Kidney epithelial cell (primary cell): ENCODE measurements at places on chromosomes 5 and 9.
A peak's percentile ranks its signal among the peaks of the same experiment; 100 is the strongest.

- no peak for DNase-seq
Observed at GRCh38 chr9:95923794-95924193, 48.3 kb downstream of the ERCC6L2 start.

DNA sequence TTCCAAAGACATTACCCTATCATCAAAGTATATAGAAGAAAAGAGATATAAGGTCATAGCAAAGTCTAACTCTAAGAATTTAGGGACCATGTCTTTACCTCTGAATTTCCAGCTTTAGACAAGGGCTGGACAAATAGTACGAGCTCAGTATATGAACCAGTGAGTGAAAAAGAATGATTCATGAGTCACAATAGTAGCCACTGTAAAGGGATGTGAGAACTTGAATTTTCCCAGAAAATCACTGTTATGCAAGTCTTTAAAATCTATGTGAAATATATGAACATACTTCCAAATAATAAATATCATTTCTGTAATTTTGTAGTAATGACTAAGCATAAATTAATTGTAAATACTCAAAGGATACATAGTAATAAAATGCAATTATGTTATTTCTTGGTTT is 305.9 kb upstream of the PRR16 start:
- DNase-seq: no peak

DNA sequence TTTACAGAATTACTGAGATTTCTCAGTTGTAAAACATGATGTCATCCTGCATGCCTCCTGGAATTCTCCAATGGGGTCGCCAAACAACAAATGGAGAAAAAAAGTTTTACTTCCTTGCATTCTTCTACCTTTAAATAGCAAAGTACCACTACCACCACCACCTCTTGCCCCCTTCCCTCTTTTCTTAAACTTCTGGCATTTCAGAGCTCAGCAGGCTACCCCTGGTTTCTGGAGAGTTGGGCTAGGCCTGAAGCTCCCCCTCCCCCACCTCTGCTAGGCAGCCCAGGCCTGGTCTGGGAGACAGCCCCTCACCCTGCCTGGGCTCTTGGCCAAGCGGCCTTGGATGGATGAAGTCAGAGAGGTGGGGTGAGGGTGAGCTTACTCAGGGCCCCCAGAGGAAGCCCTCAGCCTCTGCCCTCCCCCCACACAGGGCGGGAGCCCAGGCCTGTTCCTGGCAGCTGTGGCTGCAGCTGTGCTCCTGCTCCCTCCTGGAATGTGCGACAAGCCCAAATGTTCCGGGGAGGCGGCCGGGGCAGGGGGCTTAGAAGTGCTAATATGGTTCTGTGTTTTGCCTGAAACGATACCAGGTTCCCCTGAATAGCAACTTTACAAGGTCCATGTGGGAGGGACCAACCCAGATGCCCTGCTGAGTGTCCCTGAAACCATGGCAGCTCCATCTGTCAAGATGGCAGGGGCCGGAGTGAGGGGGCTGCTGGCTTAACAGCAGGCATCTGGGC is 6.0 kb upstream of the CCIN start:
- peak; percentile 87 for DNase-seq

DNA sequence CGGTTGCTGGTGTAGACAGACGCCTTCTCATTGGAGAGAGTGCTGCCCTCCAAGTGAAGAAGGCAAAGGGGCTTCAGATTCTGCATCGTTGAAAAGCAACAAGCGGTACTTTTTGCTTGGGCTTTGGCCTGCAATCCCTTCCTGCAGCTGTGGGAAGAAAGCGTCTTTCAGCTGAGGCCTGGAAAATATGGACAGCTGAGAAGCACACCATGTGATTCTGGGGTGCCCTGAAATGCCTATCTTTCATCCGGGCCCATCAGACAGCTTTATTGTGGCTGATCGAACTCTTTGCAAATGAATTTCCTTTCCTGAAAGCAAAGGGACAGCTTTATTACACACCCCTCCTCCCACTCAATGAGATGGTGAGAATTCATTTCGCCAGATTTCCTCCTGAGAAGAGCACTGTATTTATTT is 74.0 kb downstream of the NSG2 start:
- DNase-seq: no peak

DNA sequence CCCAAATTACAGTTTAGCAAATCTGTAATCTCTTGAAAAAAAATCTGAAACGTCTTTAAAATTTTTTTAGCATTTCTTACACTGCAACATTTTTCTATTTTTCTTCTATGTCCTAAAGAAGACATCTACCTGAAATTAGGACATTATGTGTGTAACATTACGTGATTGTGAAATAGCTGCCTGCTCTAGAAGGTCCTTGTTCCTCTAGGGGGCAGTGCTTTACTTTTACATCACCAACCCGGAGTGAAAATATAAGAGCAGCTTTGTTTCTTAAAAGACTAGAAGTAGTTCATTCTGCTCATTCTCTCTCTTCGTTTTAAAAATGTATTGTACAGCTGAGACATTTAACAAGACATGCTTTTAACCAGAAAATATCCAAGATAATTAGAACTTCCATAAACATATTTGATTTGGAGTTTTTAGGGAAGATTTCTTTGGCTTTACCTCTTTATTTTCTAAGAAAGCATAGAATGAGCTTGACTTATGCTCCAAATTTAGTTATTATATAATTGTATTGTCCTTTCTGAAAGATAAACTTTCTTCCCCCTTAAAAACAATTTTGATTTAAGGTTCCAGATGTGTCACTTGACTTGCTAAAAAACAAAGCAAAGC is 48.1 kb upstream of the RIOK2 start:
- peak; percentile 48 for DNase-seq

DNA sequence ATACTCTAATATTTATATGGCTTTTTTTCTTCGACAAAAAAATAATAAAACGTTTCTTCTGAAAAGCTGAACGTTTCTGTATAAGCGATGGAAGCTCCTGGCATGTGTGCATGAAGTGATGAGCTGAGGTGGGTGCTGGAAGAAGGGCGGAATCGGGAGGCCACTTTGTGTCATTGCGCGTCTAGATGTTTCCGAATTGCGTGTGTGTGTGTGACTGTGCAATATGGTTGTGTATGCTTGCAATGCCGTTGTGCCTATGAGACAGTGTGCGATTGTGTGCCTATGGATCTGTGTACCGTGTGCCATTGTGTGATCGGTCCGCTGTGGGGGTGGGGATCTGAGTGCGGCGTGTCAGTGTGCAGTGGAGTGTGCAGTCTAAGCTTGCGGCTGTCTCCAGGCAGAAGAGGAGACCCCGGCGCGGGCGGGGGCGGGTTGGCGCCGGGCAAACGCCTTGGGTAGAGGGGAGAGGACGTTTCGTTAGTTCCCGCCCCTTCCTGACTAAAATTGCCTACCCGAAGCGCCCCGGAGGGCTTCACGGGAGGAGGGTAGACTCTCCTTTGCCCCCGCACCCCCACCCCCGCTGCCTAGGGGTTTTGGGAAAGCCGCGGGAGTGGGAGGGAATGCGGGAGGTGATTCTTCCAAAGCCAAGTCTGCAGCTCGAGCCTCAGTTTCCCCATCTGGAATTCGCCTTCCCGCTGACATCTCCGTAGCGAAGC is 24.2 kb downstream of the PCDHGC5 start:
- DNase-seq: no peak

GRCh38 chr5:38595132-38595745 is 38.8 kb upstream of the LIFR start:
- DNase-seq: no peak

- DNase-seq: no peak
Observed at GRCh38 chr5:73985145-73985544, 359.1 kb downstream of the ARHGEF28 start.

DNA sequence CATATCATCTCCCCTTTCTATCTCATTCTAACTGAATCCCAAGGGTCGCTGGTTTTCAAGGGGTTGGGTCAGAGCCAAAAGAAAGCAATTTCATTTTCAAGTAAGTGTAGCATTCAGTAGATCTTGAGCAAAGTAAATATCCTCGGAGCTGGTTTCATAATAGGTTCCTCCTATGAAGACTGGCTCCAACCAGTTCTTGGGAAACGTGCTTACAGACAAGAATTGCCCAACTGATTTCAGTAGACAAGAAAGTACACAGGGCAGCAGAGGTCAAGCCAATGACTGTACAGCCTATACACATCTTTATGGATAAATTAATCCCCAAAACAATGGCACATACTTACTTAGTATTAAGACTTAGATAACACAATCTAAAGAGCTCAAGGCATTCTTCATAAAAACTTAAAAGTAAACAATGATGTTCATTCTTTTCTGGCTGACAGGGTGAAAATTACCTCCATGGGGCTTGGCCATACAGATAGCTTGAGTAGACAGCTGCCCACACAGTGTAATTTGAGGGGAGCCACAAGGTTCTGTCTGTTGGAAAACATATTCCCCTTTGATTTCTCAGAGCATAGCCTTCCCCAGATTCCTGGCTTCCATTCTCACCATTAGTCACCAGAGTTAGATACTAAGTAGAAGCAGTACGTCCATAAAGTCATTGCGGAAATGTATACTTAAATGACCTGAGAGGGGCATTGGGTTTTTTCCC is 163.9 kb downstream of the ARRDC3 start:
- DNase-seq: no peak

- DNase-seq: no peak
Observed at GRCh38 chr5:103126557-103126956, 6.5 kb downstream of the PPIP5K2 start.

DNA sequence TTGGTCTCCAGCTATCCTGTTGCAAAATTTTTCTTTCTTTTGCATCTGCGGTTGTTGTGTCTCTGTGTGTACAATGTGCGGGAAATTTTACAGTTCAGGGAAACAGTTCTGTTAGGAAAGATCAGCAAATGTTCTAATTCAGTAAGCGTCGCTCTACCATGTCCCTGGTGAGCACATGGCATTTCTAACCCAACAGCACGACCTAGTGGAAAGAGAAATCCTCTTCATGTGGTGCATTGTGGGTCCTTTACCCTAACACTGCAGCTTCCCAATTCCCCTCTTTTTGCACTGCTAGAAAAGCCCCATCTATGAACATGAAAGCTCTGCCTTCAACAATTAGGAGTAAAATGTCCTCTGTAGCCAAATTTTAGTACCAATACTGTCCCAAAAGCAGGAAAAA is 974.2 kb upstream of the CDH9 start:
- DNase-seq: no peak

DNA sequence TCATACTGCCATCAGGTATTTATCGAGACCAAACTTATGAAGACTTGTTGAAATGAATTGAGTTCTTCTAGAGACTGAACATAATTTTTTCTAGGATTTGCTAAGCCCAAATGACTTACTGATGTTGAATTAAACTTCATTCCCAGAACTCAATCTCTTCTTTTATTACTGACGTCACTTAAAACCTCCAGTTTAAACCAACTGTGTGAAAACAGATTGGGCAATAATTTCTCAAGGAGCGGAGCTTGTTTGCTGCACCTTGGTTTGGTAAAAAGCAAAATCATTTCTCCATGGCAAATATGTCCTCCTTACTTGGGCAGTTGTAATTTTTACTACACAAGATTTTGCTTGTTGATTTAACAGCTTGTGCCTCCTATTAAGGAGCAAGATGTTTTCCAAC is 37.4 kb downstream of the CFAP90 start:
- DNase-seq: no peak

DNA sequence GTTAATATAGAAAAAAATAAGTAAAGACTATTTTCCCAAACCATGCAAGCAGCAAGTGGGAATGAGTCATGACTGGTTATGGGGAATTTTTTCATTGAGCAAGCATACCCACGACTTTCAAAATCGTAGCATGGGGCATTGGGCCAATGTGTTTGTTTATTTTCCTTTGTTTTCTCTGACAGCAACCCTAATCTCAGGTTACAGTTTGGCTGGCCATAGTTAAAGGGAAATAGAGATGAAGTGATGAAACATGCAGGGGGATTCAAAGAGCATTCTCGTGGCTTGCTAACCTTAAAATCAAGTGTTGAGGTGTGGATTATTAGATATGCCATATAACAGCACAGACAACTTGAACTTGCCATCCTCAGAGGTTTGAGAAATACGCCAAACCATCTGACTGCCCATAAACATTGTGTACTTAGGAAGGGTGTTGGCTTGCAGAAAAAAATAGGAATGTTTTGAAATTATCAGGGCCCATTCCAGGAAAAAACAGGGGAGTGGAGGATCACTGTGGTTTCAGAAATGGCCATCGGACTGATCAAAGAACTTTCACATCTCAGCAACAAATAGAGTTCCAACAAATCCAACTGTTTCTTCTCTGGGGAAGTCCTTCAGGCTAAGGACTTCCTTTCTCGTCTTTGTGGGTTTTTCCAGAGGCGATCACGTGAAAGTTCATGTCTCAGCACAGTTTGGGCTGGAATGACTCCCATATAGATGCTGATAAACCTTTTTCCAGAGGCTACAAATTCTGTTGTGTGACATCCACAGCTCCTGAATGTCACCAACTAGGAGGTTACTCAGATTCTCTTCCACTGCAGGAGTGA is 259.1 kb downstream of the SYK start:
- peak; percentile 77 for DNase-seq

DNA sequence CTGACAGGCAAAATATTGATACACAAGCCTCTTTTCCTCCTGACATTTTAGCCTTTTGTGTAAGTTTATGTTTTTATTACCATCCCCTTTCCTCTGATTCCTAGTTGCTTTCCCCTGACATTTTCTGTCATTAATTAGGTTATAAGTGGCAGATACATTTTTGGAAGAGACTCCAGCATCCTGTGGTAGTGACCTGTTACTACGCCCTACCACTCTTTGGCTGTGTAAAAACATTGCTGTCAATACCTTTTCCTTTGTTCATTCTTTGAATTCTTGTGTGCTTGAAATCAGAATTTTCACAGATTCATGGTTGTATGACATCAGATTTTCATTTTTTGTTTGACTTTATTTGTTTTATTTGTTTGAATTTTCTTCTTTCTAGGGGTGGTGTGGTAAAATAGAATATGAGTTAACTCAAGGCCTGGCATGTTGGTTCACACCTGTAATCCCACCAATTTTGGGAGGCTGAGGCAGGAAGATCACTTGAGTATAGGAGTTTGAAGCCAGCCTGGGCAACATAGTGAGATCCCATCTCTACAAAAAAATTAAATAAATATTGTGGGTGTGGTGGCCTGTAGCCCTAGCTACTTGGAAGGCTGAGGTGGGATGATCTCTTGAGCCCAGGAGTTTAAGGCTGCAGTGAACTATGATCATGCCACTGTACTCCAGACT is 43.4 kb downstream of the UBE2R2 start:
- DNase-seq: no peak

GRCh38 chr9:69444791-69445190 is 119.8 kb downstream of the ENTREP1 start:
- DNase-seq: no peak

DNA sequence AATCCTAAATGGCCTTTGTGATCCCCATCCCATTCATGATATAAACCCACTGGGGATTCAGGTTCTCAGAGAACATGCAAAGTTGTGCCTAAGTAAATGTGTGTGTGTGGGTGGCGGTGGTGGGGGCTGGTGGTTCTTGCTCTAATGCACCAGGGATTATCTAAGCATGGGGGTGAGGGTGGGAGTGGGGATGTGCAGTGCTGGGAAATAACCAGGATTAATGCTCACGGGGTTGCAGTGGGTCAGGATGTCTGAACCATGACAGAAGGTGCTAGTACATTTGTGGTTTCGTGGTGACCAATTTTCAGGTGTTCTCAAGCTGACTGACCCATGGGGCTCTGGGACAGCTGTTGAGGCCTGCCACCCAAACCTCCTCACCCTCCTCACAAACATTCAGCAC is 101.0 kb downstream of the ZNF608 start:
- no peak for DNase-seq
